Muscle of leg (tissue), 16 donors: ENCODE measurements at places on chromosomes 6 and 20. TPM values are rescaled to one million over a fixed set of nuclear protein-coding genes. Genes with fewer than 3 reads are reported as not detected.

Gene PLEKHG1
- 13.4 TPM for total RNA-seq

Gene HUS1B
- total RNA-seq, result 0.18 TPM

GRCh38 chr6:14380086-14380820, 262.7 kb downstream of the CD83 start:
- peaks cover 6% of the 10 kb centered on the region for H3K27me3 ChIP-seq
- no peaks in the 10 kb centered on the region for H3K36me3 ChIP-seq
- no peak for DNase-seq
- no peak overlapping the region for H3K27ac ChIP-seq
- H3K4me3 ChIP-seq, result no peak overlapping the region

Gene ZC2HC1B
- 0.53 TPM for total RNA-seq

DNA sequence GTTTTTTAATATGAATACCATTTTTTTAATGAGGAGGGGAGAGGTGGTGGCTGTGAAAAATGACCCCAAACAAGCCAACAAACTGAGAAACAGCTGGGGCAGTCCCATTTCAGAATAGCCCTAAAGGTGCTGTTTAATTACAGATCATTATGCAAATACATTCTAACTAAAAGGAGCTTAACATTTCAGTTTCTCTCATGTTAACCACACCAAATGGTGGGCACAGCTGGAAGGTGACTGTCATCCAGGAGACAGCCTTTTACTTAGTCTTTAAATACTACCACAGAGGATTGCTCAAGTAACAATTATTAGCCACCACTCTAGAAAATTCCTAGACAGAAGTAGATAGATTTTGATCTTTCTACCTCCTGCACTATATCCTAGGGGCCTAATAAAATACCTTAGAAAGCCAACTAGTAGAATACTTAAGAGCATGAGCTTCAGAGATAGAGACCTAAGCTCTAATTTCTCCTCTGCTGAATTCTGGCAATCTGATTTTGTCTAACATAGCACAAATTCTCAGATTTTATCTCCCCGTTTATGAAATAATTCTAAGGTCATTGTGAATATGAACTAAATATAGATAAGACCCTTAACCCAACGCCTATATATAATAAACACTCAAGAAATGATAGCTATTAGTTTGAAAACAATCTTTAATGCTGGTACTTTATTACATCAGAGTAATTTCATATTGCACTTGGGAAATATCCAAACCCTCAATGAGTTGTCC, 615.1 kb upstream of the NRSN1 start:
- H3K36me3 ChIP-seq, result no peaks in the 10 kb centered on the region
- H3K27me3 ChIP-seq, result no peaks in the 10 kb centered on the region
- no peak overlapping the region for H3K27ac ChIP-seq
- no peaks in the 10 kb centered on the region for H3K4me1 ChIP-seq

GRCh38 chr6:6806844-6807518, 218.5 kb downstream of the LY86 start:
- H3K4me1 ChIP-seq, result peaks cover 8% of the 10 kb centered on the region
- H3K27ac ChIP-seq, result no peak overlapping the region
- H3K36me3 ChIP-seq, result no peaks in the 10 kb centered on the region
- H3K4me3 ChIP-seq, result no peak overlapping the region
- peak; percentile 60 for DNase-seq
- no peaks in the 10 kb centered on the region for H3K27me3 ChIP-seq
